ENCODE measurements at places on chromosomes 7 and 10.

- DNase-seq: peak; percentile 2
Observed at GRCh38 chr7:124152859-124153692, 120.2 kb upstream of the TMEM229A start.

DNA sequence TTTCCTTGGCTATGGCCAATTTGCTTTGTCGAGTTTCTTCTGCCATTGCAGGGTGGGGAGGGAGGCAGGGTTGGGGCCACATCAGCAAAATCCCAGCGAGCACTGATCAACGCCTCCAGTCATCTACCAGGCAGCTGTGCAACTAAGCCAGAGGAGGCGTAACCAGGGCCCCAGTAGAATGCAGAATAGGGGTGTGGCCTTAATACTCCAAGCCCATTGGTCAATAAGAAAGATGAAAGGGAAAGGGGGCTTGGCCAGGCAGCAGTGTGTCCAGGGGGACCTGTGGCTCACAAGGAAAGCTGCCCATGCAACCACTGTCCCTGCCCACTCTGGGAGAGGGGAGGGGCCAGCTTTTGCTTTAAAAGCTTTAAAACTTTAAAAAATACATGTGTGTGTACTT is 21.5 kb upstream of the GGCT start:
- DNase-seq: no peak

- DNase-seq: no peak
Observed at GRCh38 chr10:113305871-113306270, 247.0 kb upstream of the HABP2 start.

- DNase-seq: no peak
Observed at GRCh38 chr10:25177093-25177753, 2.4 kb downstream of the GPR158 start.

DNA sequence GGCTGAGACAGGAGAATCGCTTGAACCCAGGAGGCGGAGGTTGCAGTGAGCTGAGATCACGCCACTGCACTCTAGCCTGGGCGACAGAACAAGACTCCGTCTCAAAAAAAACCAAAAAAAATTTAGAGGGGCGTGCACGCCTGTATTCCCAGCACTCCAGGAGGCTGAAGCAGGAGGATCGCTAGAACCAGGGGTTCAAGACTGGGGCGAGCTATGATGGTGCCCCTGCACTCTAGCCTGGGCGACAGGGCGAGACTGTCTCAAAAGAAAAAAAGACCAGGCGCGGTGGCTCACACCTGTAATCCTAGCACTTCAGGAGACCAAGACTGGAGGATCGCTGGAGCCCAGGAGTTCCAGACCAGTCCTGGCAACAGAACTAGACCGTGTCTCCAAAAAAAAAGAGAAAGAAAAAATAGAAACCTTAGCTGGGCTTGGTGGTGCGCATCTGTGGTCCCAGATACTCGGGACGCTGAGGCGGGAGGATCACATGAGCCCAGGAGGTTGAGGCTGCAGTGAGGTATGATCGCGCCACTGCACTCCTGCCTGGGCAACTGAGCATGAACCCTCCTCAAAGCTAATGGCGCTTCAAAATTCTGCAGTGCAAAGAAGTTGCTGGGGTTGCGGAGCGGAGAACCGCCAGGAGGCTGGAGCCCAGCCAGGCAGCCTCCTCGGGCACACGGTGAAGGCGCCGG is 382 bp upstream of the MBLAC1 start:
- DNase-seq: no peak

- peak; percentile 52 for DNase-seq
Observed at GRCh38 chr10:97498841-97499560, at the start of gene UBTD1. UBTD1 (plus strand) TSS chr10:97498924; CDS start chr10:97499204, 280 bp downstream.

- no peak for DNase-seq
Observed at GRCh38 chr10:61097026-61097425, 153.0 kb upstream of the RHOBTB1 start.
